ENCODE measurements at places on chromosomes 2 and 18. TPM values are rescaled to one million over a fixed set of nuclear protein-coding genes. Genes with fewer than 3 reads are reported as not detected.

- no peak for DNase-seq
These were observed 69.5 kb upstream of the TGIF1 start for GRCh38 chr18:3380384-3380961.

GRCh38 chr2:195413944-195414343, 243.1 kb upstream of the SLC39A10 start:
- DNase-seq = no peak

- no peak for DNase-seq
These were observed 33.4 kb downstream of the ZFP36L2 start for GRCh38 chr2:43192744-43193651.

DNA sequence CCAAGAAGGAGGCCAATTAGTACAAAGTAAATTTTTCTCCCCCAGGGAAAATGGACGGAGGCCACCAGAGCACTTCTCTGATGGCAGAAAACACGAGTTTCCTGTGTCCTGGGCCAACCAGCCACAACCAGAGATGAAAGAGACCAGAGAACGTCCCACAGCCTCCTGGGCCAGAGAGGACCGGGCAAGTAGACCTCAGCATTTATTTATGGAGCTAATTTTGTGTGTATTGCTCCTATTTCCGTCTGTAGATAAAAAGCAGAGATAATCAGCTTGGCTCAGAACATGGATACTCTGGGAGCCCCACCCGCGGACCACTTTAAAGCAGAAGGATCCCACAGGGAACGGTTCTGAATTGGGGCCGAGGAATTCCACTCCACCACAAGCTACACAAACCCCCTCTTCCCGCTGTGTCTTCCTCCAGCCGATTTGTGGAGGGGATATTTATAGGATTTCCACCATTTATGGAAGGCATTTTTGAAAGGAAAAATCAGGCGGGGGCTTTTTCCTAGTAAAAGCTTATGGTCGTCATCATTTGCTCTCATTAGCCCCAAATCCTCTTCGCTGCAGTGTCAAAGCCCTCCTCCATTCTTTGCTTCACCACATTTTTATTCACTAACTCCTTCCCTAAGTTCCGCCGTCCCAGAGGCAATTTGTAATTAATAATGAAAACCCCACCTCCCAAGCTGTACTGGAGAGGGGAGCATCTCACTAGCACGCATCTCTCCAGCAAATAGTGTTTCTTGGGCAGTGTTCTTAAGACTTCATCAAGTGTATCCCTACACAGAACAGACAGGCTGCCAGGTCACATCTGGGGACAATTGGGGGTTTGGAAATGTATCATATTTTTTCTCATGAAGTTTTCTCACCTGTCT, 43.7 kb upstream of the TWIST2 start:
- DNase-seq = no peak

GRCh38 chr2:134218930-134219658, 34.8 kb upstream of the MGAT5 start:
- no peak for DNase-seq

The DNAH7 gene
- polyA plus RNA-seq = 9.4 TPM

The CKAP2L gene
- 14.2 TPM for polyA plus RNA-seq
